Activated B cell treated with CpG ODN at 0.5 μM for 24 hours (primary cell): ENCODE measurements at places on chromosomes 16 and 17.
A peak's percentile ranks its signal among the peaks of the same experiment; 100 is the strongest.

DNA sequence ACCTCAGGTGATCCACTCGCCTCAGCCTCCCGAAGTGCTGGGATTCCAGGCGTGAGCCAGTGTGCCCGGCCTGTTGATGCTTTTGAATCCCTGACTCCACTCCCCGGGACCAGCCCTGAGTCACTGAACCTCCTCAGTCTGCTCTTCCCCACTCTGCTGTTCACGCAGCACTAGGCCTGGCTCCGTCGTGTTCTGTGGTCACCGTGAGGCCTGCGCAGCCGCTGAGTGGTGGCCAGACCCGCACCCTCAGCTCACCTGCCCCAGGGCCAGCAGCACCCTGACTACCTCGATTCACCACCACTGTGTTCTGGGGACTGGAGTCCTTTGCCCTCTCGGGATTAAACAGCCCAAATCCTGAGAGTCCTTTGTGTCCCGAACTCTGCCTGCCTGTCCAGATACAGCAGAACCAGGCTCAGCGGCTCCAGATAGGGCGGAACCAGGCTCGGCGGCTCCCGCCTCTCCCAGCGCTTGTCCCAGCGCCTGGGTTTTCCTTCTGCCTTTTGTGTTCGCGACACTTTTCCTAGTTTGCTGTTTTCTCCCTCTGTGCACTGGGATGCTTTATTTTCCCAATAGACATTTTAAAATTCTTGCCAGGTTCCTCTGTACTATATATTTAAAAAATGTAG lies 58.6 kb upstream of the ENDOV start:
- DNase-seq, result no peak

DNA sequence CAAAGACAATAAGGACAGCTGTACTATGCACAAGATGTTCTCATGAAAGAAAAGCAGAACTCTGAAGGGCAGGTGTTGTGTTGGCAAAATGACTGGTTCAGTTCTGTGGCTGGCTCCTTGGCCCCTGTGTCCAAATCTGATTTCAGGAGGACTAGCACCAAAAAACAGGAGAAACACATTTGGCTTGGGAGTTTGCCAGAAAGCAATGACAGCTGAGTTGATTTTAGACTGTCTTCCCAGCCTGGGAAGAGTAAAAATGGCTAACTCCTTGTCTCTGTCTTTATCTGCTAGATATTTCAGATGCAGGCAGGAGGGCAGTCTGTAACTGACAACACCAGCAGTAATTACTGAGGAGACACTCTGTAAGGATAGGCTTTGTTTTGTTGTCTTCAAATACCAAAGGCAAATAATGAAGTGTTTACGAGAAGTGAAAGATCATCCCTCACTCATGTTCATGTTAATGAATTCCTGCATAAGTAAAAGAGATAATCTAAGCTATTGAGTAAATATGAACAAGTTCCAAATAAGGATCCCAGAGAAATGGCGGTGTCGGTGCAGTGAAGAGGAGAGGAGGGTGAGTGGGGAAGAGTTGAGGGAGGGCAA lies 989.0 kb downstream of the CDH11 start:
- no peak for DNase-seq

DNA sequence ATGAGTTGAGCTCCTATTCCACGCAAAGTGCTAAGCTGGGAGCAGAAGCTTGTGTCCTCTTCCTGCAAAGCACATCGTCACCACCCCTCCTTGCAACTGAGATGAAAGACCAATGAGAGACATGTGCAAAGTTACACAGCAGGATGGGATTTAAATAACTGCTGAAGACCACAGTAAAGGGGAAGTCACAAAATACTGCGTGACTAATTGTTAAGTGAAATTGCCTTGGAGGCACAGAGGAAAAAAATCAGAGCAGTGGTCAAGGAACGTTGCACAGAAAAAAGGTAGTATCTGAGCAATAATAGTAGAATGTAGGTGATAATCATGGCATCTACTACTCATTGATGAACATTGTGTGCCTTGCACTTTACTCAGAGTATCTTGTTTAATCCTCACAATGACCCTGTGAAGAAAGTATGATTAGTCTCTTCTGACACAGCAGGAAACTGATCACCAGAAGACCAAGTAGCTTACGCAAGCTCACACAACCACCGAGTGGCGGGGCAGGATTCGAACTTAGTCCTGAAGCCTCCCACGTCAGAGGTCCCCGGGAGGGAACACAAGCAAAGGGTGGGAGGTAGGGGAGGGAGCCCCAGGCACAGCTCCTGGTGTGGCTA lies 15.4 kb upstream of the MYO18A start:
- DNase-seq, result no peak

- no peak for DNase-seq
Measured at GRCh38 chr16:57527027-57527426, 9.3 kb downstream of the CCDC102A start.

- peak; percentile 40 for DNase-seq
Measured at GRCh38 chr17:49861150-49861884, 13.4 kb upstream of the TAC4 start.

DNA sequence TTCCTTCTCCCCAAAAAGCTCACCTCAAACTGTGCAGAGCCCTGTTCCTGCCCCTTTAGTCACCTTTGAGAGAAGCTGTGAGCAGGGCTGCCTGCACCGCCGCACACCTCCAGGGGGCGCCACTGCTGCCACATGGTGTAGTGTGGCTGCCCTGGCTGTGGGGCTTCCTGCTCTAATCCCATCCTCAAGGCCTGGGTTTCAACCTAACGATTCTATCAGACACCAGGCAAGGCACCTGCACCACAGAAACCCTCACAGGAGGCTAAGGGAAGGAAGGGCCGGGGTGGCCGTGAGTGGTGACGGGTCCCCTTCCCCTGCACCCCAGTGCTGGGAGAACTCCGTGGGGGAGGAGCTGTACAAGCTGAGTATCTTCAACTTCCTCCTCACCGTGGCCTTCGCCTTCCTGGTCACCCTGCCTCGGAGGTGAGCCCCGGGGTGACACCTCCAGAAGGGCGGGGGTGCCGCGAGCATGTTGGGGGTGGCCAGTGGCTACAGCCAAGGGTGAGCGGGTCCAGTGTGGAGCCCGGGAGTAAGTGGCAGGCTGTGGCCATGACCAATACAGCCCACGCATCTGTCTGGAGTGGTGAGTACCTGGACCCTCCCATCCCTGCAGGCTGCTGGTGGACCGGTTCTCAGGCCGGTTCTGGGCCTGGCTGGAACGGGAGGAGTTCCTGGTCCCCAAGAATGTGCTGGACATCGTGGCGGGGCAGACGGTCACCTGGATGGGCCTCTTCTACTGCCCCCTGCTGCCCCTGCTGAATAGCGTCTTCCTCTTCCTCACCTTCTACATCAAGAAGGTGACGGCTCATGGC lies 7.0 kb downstream of the TMC8 start:
- DNase-seq, result no peak

GRCh38 chr17:61209106-61209439 lies 190.6 kb upstream of the TBX2 start:
- no peak for DNase-seq

DNA sequence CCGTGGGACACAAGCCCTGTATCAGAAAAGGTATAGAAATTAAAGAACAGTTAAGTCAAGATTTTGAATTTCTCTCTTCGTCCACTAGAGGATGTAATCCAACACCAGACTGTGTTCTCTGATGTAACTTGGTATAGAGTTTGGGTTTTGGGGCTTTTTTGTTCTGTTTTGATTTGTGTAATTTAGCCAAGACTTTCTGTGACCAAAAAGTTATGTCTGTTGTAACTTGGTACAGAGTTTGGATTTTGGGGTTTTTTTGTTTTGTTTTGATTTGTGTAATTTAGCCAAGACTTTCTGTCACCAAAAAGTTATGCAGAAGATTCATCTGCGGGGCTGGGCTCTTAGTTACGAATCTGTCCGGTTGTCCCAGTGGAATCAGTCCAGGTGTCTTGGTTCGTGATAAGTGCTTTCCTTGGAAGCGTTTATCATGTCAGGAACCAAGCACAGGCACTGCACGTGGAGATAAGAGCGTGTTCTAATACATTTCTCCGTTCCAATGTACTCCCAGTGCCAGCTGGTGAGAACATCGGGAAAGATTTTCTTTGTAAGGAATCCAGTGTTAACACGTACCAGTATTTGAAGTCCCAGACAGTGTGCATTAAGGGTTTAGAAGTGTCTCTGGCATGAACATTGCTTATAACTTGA lies 44.1 kb upstream of the SEC14L1 start:
- DNase-seq, result no peak

GRCh38 chr17:78290721-78291120 lies 59.3 kb downstream of the TMEM235 start:
- DNase-seq, result no peak

GRCh38 chr16:73317321-73317857 lies 269.5 kb upstream of the ZFHX3 start:
- no peak for DNase-seq

- DNase-seq, result no peak
Measured at GRCh38 chr17:39186481-39187002, 10.9 kb downstream of the CACNB1 start.

DNA sequence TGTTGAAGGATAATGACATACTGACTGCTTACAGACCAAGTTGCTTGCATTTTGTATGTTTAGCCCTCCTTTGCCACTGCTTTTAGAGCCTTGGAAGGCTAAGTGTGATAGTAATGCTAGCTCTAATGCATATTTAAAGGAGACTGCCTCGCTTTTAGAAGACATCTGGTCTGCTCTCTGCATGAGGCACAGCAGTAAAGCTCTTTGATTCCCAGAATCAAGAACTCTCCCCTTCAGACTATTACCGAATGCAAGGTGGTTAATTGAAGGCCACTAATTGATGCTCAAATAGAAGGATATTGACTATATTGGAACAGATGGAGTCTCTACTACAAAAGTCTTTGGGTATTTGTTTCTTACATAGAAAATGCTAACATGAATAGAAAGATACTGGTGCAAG lies 19.1 kb downstream of the CAPNS2 start:
- DNase-seq, result no peak

- no peak for DNase-seq
Measured at GRCh38 chr17:63071797-63072196, 105.8 kb downstream of the TANC2 start.

GRCh38 chr17:18258356-18259038 lies at the start of gene FLII:
Gene FLII (minus strand): TSS chr17:18258738. CDS start chr17:18258690, 48 bp downstream.
- peak; percentile 66 for DNase-seq

- DNase-seq, result no peak
Measured at GRCh38 chr17:58084317-58084981, 1.2 kb downstream of the DYNLL2 start.

DNA sequence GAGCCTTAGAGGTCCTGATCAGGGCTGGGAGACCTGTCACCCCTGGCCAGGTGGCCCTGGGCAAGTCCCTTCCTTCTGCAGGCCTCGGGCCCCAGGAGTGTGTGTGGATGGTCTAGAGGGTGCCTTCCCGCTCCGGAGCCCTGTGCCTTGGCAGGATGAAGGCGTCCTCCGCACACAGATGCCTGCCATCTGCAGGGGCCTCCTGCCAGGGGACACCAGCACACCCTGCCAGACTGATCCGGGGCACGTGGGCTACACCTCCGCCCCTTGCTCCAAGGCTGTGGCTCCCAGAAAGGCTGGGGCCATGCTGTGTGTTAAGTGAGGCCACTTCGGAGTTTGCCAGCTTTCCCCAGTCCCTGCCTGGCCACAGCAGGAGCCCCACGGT lies 30.7 kb downstream of the NPTX1 start:
- DNase-seq, result no peak

DNA sequence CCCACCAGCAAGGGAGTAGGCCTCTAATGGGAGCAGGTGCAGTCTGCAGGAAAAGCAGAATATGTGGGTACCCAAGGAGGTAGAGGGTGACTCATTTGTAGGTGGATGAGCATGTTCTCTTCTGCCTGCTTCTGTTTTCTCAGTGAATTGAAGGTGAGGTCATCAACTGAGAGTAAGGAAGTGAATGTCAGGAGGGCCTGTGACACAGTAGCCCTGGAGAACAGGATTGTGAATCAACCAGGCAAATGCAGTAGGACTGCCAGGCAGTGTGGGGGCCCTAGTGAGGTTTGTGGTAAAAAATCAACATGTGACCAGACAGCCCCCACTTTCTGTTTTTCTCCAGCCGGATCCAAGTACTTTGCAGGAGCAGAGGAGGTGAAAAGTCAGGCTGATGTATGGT lies 150.5 kb upstream of the SOX9 start:
- DNase-seq, result no peak

- no peak for DNase-seq
Measured at GRCh38 chr16:84175350-84176081, 11.3 kb downstream of the TAF1C start.

GRCh38 chr16:23385441-23385840 lies 67.5 kb downstream of the COG7 start:
- DNase-seq, result no peak

DNA sequence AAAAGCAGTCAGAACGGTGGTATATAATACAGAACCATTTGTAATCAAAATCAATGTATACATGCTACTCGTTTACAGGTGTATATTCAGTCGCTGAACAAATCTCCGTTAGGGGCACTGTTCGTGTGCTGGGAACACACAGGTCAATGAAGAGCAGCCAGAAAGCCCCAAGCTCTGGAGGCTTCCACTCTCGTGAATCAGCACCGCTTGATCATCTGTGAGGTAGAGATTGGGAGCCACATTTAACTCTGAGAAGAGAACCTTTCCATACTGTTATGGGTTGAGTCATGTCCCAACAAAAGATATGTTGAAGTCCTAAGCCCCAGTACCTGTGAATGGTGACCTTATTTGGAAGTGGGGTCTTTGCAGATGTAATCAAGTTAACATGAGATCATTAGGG lies 5.4 kb upstream of the CYTH1 start:
- DNase-seq, result no peak

DNA sequence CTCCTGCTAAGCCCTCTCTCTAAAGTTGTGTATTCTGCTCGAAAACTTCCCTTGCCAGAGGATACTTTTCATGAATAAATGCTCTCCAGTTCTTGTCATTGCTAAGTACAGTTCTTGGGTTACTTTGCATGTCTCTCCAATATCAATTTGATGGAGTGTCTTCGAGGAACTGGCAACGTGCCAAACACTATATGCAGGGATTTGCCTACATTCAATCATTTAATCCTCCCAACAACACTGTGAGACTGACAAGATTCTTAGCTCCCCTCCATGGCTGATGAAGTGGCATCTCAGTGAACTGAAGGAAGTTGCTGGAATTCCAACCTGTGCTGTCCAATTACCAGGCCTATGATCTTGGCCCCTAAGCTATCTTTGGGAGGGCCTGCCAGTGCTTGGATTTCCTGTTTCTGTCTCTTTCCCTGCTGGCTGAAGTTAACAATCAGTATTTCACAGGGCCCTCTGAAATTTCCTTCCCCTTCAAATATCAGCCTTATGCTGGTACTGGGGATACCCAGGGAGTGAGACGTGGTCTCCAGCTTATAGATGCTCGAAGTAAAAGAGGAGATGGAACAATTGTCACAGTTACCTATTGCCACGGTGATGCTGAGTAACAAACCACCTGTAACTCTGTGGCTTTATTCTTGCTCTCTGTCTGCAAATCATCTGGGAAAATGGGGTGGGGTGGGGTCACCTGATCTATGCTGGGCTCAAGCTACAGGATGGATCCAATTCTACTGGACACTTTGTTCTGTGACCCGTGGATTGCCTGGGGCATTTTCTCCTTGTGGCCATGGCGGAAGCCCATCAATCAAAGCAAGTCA lies 19.4 kb upstream of the CRISPLD2 start:
- DNase-seq, result no peak

- DNase-seq, result no peak
Measured at GRCh38 chr17:33366960-33367359, 73.9 kb upstream of the ASIC2 start.

- DNase-seq, result no peak
Measured at GRCh38 chr17:57405491-57406072, 149.3 kb downstream of the MSI2 start.
